ENCODE measurements at places on chromosomes 6 and 20. TPM values are rescaled to one million over a fixed set of nuclear protein-coding genes. Genes with fewer than 3 reads are reported as not detected.

The MCCD1 gene
- polyA plus RNA-seq = not detected

- DNase-seq = no peak
Measured at GRCh38 chr6:6620766-6621425, 32.4 kb downstream of the LY86 start.

DNA sequence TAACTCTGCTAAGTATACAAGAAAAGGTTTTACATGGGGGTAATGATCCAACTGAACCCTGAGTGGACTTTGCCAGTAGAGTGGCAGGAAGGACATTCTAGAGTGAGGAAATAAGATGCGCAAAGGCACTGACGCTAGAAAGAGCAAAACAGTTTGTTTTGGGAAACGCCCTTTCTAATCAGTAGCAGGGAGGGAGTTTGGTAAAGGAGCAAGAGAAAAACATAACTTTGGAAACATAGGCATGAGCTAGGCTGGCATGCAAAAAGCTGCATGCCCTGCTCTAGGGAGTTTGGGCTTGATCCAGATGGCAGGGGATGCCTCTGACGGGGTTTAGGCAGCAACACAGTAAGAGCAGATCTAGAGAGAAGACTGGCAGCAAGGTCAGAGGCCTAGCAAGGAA, 135.2 kb downstream of the DST start:
- DNase-seq = no peak

DNA sequence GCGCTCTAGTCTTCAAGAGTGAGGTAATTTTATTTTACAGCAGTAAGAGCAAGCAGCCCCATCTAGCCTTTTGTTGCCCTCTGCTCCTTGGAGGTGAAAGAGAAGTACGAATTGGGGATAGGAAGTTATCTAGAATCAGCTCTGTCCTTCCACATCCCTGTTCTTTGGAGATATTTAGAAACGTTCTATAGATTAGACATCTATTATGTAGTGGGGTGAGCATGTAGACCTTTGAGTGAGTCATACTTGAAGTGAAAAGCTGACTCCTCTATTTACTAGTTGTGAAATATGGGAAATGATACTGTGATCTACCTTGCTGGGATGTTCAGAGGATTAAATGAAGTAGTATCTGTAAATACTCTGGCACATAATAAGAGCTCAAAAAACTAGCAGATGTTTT, 36.0 kb upstream of the SLC35D3 start:
- no peak for DNase-seq

- no peak for DNase-seq
Measured at GRCh38 chr6:160365117-160365516, 16.9 kb downstream of the SLC22A3 start.

The ZSCAN23 gene
- polyA plus RNA-seq = 2.1 TPM

The TLDC2 gene
- 0.22 TPM for polyA plus RNA-seq

DNA sequence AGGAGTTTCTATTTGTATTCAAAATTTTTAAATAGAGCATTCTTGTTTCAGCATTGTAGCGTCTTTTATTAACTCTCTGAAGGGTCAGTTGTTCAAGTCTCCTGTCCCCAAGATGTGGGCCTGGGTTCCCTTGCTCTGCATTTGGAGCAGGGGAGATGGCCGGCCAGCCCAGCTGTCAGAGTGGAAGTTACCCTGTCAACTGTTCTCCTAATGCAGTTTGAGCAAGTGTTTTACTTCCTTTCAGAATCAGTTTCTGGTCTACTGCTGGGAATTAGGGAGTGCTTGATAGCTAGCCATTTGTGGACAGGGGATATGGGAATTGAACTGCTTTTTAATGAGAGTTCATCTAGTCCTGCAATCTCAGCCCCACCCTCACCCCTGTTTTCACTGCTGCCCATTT, 116.6 kb downstream of the QKI start:
- DNase-seq = no peak

DNA sequence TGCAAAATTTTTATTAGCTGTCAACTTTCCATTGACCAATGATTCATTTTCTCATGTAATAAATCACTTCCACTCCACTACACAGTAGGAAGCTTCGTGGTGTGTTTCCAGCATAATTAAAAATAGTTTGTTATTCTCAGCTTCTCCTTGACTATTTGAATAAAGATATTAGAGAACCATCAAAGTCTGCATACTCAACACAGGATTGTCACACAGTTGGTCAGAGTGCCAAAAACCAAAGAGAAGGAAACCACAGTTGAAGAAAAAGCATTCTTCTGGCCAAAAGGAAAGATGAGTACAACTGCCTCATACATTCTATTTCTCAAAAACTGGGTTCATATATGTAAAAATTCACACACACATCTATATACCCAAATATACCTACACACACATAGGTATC, 455.1 kb upstream of the HSF2 start:
- no peak for DNase-seq

The SLC2A4RG gene
- 33.6 TPM for polyA plus RNA-seq

DNA sequence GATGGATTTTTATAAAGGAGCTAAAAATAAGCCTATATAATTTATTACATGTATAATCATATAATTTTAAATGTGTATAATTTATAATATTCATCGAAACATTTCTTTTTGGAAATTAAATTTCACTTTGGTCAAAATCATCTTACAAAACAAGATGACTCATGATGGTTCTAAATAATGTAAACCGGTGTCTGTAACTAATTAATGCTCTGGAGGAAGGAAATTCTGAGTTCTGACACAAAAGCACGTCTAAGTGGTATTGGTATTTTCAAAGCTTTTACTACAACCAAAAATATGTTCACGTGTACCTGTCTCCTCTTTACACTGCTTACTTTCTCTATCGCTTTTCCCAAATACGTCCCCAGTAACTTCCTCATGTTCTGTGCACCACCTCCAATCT, 134.1 kb downstream of the MTHFD1L start:
- DNase-seq = no peak

GRCh38 chr20:1327241-1327653, 1.7 kb downstream of the SDCBP2 start:
- DNase-seq = no peak

GRCh38 chr6:136161950-136162349, 88.2 kb downstream of the MTFR2 start:
- no peak for DNase-seq

The MEI4 gene
- 0.01 TPM for polyA plus RNA-seq
